ENCODE measurements at places on chromosomes 7 and 10.

- no peak for DNase-seq
Measured at GRCh38 chr7:88111140-88111743, 108.6 kb downstream of the SRI start.

DNA sequence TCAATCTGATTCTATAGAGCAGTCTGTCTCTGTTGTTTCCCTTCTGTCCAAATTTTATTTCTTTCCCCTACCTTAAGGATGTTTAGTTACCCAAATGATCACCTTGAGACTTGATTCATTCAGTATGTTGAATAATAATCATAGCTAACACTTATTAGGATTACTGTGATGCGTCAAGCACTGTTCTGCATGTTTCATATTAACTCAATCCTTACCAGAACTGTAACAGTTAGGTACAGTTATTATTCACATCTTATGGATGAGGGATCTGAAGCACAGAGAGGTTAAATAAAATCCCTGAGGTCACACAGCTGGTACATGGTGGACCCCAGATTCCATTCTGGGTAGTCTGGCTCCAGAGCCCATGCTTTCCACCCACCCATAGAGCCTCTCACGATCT lies 97.9 kb upstream of the SAMD8 start:
- no peak for DNase-seq

GRCh38 chr10:18236756-18237155 lies 96.5 kb downstream of the CACNB2 start:
- no peak for DNase-seq

DNA sequence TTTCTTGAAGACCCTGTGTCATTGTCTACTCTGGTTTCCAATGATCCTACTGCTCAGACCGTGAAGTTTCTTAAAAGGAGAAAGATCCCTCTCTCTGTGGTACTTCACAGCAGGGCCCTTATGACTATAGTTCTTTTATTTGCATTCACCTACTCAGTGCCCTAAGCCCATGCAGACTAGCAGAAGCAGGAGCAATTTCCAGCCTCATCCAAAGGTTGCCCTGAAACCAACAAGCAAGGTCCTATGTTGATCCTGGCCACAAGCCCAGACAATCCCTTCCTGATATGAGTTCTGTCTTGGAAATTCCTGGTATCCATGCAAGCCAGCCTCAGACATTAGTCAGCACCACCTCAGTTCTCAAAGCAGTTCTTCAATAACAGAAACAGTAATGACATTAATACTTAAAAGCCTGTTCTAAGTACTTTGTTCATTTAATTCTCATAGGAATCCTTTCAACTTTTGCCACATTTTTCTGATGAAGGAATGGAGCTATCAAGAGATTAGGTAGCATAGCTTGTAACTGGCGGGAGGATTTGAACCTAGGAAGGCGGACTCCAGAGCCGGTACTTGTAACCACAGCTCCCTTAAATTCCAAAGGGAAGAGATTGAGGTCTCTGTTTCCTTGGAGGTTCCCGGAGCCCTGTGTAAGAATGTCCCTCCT lies 58.1 kb upstream of the ST8SIA6 start:
- DNase-seq: no peak

- DNase-seq: no peak
Measured at GRCh38 chr7:143454091-143454680, 10.9 kb downstream of the TAS2R60 start.

DNA sequence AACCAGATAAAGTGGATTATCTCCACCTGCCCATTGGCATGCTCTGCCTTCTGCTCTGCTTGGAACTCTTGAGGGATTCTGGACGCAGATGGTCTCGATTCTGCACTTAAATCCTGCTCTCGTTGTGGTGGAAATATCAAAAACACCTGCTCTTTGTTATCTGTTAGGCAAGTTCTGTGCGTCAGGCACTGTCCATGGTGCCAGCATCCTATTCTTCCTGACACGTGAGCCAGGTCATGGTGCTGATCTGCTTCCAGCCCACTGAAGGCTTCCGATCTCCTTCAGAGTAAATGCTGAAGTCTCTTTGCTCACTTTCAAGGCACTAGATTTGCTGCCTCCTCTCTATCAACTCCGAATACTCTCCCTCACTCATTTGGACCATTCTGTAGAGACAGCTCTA lies 505.6 kb downstream of the HTR7 start:
- DNase-seq: no peak

DNA sequence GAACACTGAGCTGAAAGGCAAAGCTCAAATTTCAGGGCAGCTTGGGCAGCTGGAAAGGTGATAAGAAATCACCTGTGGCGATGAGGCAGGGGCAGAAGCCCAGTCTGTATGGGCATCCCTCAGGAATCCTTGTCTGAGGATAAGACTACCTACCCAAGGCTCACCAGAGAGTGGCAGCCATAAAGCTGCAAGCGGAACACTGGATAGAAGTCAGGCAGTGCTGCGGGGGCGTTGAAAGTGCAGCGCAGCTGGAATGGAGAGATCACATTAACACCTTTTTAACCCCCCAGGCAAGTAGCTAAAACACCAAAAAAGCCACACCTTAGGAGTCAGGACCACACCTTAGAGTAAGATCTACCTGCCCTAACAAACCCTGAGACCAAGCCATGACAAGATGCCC lies 38.2 kb downstream of the ABCB5 start:
- no peak for DNase-seq

DNA sequence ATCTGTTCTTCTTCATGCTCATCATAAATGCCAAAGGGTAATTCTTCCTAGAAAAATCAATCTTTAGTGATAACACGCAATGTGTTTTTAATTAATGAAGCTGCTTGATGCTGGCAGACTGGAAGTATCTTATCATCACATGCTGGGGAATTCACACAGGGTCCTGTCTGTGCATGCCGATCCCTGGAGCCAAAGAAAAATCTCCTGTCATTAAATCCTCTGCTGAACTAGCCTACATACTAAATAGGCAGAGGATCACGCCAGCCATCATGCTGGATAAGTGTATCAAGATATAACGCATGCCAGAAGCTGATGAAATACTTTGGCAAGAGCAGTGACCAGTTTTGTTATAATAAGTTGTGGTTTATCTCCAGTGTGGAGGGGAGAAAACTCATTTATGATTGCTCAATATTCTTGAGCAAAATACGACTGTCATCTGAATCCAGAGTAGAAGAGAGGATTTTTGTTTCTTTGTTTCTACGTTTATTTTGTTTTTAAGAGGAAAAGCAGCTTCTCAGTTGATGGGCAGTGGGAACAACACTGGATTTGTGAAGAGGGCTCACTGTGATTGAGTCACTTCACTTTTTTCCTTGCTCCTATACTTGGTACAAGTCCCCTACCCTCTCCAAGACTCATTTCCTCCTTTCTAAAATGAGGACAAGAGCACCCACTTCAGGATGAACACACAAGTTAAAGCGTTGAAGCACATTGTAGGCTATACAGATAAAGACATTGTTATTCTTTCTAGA lies 649.1 kb downstream of the TNS3 start:
- no peak for DNase-seq

DNA sequence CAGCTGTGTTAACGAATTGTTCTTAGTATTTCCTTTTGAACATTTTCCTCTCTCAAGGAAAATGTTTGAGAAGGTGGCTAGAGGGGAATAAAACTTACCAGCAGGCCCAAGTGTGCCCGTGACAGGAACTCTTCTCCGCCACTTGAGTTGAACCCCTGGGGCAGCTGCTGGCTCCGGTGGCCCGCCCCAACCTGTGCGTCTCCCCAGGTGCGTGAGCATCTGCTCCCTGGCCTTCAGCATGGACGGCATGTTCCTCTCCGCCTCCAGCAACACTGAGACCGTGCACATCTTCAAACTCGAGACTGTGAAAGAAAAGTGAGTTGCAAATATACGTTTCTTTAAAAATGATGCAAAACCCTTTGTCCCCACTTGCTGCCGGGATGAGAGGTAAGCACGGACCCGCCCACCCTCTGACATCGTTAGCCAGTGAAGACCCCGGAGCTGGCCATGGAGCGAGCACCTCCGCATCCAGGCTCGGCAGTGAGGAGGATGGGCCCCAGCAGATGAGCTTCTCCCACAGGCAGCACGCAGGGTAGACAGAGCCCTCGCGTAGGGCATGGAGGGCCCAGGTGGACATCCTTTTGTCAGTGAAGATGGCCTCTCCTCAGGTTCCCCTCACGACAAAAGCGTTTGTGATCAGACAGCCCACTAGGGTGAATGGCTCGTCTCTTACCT lies 35.7 kb downstream of the WIPI2 start:
- DNase-seq: no peak

- DNase-seq: no peak
Measured at GRCh38 chr7:123666492-123666891, 10.8 kb downstream of the LMOD2 start.

GRCh38 chr7:1812509-1813393 lies 142.7 kb downstream of the ELFN1 start:
- no peak for DNase-seq

DNA sequence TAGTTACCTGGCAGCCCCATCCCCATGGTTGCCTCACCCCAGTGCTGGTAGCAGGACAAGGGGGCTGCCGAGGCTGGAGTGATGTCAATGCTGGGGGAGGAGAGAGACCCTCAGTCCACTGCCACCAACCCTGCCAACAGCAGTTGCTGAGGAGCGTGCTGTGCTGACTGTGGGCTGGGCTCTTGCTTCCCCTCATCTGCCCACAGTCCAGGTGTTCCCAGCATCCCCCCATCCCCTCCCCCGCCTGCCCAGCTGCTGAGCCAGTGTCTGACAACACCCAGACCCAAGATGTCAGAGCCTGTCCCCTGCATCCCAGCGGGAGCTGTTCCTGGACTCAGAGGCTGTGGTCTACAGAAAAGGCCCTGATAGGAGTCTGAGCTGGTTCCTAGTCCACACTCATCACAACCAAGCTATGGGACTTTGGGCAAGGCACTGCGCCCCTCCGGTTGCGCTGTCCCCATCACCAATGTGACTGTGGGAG lies 14.6 kb upstream of the PSAP start:
- no peak for DNase-seq

- no peak for DNase-seq
Measured at GRCh38 chr7:96415293-96415940, 93.5 kb upstream of the SLC25A13 start.

DNA sequence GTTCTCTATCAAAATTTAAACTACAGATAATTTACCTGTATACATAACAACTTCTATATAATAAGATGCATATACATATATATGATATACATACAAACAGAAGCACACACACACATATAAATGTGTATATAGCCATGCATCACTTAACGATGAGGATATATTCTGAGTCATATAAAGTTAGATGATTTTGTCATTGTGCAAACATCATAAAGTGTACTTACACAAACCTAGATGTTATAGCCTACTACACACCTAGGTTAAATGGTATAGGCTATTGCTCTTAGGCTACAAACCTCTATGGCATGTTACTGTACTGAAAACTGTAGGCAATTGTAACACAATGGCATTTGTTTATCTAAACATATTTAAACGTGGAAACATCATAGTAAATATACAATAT lies 937.6 kb upstream of the KCND2 start:
- DNase-seq: no peak

DNA sequence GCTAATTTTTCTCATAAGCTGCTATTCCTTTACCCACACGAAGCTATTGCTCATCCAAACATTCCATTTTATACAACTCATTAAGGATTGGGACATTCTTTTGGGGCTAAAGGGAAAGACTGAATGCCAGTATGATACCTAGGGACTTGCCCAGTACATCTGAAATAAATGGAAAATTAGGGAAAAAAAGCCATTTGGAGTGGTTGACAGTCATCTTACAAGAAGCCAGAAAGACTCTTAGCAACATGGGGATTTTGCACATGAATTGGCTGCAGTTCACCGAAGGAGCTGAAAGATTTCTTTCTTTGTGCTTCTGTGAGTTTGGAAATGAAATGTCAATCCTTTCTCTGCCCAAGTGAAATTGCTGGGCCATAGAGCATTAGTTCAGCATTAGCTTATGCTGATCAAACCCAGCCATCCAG lies 43.3 kb upstream of the MTURN start:
- DNase-seq: no peak

DNA sequence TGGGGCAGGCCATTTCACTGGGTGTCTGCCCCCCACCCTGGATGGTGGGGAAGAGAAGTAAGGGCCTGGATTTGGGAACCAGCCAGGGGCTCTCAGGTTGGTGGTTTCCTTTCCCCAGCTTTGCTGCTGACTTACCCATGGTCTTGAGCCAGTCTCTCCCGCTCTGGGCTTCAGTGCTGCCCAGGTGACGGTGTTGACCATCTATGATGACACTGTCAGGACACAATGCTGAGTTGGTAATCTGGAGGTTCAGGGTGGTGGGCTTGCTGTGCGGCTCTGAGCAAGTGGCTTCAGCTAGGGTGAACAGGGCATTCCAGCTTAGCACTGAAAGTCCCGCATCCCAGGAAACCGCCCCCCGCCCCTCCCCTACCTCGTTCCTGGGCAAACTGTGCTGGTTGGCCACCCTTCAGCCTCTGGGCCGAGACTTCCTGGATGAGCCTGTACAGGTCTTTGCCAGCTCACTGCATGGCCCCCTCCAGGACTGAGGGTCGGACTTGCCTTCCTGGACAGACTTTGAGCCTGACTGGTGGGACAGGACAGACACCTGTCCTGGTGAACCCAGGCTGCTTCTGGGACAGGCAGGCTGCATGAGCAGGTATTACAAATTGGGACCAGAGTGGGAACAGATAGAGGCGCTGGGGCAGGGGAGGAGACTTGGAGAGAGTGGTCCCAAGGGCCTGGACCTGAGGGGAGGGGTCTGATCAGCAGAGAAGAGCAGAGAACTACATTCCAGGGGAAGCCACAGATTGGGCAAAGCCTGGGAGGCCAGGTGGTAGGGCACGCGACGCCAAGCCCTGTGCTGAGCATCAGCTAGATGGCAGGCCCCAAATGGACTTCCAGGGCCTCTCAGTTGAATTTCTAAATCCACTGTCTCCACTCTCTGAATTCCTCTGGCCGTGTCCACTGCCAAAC lies 19.9 kb upstream of the ZMIZ1 start:
- no peak for DNase-seq

DNA sequence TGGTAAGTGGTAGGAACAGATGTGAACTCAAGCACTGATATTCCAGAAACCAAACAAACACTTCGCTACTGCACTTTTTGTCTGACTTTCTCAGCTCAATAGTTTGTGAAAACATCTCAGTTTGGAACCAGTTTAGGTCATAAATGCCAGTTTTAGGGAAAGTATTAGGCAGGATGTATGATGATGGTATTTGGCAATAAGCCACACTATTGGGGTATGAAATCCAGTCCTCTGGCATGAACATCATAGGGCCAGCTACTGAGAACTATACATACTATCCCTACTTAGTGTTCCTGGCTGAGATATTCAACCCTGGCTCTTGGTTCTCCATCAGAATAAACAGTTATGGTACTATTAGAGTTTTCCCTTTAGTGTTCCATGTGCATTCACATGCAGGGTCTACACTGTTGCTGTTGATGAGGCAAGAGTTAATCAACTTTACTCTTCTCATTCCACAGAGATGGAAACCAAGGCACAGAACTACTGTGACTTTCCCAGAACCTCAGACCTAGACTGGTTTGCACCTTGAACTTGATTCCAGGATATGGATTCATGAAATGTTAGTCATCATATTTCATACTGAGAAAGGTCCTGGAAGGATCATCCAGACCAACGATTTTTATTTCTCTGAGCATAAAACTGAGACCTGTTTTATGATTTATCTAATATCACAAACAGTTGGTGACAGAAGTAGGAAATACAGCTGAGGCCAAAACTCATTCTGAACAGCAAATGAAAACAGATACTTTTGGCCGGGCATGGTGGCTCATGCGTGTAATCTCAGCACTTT lies 20.0 kb upstream of the IFIT2 start:
- DNase-seq: no peak

GRCh38 chr7:84202855-84203254 lies 8.3 kb upstream of the SEMA3A start:
- no peak for DNase-seq

- no peak for DNase-seq
Measured at GRCh38 chr7:109579901-109580300, 1010.2 kb downstream of the DNAJB9 start.

Data from effector CD8-positive, alpha-beta T cell (primary cell).